Upper lobe of right lung (tissue), 1 donor: ENCODE measurements at places on chromosomes 2 and 18. TPM values are rescaled to one million over a fixed set of nuclear protein-coding genes. Genes with fewer than 3 reads are reported as not detected.

DNA sequence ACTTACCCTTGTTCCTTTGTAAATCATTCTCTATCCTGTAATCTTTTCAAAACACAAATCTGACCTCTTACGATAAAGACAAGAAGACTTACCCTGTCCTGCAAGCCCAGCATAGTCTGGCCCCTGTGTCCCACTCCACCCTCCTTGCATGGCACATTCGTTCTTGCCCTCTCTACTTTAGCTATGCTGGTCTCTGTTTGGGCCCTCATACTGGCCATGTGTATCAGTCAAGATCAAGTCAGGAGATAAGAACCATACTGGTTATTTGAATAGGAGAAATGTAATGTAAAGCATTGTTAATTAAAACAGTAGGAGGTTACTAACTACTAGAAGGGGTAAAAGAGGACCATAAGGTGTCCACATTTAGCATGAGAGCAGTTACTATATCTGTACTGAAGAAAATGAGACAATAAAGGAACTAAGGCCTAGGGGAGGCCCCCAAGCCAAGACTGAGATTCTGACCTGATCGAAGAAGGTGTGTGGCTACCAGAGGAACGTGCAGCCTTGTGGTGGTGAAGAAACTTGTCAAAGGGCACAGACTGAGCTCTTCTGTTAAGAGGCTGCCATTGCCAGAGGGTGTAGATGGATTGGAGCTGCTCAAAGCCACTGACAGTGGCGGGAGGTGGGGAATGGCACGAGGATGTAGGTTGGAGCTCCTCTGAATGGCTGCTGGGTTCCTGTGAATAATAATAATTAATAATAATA lies 80.8 kb downstream of the KCTD18 start:
- DNase-seq, result no peak

DNA sequence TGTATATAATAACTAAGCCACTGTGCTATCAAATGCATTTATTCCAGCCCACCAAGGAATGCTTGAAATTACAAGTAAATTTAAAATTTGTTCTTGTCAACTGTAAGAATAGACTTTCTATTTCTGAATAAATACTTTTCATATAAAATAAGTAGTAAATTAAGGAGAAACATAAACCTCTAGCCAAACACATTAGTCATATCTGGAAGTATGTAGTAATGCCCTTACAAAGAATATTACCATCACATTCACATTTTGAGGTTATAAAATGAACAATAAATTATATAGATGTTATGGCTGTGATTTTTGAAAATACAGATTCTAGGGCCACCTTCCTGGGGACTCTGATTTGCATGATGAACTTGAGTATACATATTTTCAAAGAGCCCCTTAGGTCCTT lies 54.7 kb downstream of the SERPINB7 start:
- DNase-seq, result no peak

- DNase-seq, result no peak
These were observed 160.2 kb upstream of the NDUFV2 start for GRCh38 chr18:8942021-8942908.

DNA sequence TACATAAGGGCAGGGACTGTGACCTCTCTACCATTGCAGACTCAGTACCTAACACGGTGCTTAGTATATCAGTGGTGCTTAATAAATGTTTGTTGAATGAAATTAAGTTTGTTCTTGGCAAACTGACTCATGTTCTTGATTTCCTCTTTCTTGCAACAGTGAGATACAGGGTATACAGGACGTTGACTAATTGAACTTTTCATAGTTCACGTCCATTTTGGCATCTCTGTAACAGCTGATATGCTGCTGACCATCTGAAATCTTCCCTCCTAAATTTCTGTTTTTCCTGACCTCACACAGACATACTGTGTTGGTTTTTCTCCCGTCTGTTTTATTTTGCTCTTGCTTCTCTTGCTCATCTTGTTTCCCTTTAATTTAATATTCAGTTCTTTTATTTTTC lies 44.2 kb downstream of the LHCGR start:
- no peak for DNase-seq

Gene AQP12B
- not detected for total RNA-seq

Gene RIT2
- total RNA-seq, result not detected

- DNase-seq, result no peak
These were observed 54.7 kb upstream of the CAB39 start for GRCh38 chr2:230657906-230658305.
